CD8-positive, alpha-beta T cell (primary cell): ENCODE measurements at places on chromosomes 3 and 15.

DNA sequence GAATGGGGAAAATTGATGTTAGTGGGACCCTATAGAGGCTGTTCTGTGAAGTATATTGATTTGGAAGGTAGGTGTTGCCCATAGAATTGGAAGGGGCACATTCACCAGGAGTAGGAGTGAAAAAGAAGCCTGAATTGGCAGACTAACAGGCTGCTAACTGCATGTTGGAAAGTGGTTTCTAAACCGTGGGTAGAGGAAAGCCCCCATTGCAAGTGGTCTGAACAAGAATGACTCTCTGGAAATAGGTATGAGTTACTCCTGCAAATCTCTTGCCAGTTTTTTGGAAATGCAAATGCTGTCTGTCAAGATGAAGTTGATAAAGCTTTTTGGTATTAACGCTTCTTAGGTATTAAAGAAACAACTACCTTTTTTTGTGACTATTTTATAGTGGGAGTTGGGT, 3.5 kb downstream of the UBE2E1 start:
- DNase-seq = no peak

DNA sequence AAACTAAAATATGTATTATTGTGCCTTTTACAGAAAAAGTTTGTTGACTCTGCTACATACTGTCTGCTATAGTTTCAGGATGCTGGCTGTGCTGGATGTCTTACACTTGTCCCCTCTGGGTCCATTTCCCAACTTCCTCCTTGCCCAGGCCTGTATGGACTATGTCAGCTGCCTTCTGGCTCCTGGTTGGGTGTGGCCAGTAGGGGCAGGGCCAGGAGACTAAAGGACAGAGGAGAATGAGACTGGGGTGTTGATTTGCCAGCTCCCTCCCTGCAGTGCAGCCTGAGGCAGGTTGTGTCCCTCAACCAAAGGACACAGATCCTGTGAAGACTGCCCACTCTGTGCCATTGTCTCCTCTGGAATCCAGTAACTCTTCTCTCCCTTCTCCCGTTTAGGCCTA, 90.6 kb upstream of the UBE2E2 start:
- no peak for DNase-seq

GRCh38 chr3:2861920-2862319, 248.3 kb downstream of the IL5RA start:
- no peak for DNase-seq

DNA sequence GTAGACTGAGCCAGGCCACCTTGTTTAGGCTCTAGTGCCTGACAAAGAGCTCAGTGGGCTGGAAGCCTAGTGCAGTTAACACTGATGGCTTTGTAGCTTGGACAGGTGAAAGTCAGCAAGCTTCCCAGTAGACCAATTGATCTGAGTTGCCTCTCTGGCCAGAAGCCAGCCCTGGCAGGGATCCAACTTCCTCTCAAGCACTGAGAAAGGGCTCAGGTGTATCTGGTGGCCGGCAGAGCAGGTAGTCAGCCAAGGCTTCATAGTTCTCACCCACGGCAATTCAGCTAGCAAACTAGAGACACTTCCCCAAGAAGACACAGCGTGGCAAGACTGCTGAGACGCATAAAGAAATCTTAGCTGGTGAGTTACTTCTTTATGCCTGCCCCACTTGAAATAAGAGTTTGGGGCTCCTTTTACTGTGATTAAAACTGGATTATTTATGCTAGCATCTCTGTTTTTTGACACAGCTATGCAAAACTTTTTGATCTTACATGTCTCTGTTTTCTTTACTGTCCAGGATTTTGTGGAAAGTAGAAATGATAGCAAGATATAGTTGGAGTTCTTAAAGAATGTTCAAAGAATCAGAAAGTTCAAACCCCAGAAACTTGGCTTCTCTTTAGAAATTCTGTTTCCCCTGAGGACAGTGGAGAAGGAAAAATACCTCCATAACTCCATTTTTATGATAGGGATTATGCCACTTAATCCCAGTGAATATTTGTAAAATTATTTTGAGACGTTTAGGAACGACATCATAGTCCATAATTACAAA, 8.4 kb upstream of the CA12 start:
- no peak for DNase-seq

GRCh38 chr15:96102631-96103030, 227.9 kb upstream of the NR2F2 start:
- no peak for DNase-seq

GRCh38 chr3:50825841-50826240, 151.1 kb downstream of the DOCK3 start:
- no peak for DNase-seq

DNA sequence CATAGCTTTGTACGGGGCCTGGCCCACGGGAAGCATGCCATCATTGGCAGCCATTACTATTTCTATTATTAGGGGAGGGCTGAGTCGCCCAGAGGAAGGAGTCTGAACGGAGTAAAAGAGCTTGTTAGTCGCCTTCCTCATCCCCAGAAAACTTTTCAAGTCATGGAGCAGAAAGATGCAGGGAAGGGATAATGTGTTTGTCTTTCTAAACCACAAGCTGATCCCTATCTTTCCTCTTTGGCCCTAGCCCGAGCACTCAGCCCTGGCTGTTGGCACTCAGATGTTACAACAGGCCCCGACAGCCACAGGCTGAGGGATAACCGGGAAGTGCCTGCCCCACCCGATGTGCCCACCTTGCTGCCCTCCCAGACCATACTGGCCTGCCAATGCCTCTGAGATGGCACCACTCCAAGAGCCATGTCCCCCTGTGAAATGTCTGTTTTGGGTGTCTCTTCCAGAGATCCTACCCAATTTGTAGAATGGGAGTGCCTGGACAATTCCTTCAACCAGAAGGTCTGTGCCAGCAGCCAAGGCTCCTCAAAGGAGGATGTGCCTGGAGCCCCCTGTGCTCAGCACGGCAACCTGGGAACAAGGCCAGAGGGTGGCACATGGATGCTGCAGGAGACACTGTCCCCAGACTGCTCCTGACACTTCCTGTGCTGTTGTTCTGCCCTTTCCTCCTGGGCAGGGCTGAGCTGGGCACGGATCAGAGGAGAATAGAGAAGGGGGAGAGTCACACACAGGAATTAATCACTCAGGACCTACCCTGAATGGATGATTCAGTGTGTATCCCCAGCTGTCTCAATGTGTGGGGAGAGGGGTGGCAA, 10.8 kb downstream of the PAK6 start:
- no peak for DNase-seq

DNA sequence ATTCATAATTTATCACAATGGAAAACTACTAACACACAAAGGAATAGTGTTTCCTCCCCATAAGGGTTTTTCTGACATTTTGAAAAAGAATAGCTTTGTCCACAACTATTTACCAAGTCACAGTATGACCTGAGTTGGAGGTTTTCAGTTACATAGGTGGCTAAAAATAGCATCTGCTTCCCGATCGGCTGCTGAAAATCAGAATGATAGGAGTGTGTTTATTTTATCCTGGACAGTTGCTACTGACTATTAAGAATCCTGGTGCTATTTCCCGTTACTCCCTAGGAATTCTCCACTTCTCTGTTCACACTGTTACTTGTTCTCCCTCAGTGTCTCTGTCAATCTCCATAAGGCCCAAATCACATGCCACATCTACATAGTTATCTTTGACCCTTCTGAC, 353.9 kb upstream of the RARB start:
- no peak for DNase-seq

DNA sequence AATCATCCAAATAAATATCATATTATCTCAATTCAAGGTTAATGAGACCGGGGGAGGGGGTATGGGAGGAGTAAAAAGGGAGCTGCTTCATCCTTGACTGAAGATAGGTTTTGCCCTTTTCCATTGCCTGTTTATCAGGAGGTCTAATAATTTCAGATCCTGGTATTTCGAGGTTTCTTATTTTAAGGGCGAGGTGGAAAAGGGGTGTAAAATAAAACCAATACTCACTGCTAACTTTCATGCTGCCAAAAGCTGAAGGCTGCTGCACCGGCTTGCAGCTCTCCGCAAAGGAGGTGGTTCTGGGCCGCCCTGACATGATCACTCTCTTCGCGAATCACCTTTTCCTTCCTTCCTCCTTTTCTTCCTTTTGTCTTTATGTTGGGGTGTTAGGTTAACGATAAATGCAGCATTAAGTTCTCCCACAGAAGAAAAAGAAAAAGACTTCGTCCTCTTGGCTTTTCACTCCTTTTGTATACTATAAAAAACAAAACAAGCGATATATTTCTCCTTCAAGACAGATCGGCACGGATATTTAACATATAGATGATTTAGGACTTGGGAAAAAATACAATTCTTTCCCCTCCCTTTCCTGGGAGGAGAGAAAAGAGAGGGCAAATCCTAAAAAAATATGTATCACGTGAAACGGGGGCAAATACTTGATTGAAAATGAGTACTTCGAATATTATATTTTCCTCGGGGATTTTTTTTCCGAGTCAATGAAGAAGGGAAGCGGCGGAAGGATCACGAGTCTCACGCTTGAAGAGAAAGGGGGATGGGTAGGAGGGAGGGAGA, 932 bp downstream of the GSK3B start:
- DNase-seq = peak; percentile 16

DNA sequence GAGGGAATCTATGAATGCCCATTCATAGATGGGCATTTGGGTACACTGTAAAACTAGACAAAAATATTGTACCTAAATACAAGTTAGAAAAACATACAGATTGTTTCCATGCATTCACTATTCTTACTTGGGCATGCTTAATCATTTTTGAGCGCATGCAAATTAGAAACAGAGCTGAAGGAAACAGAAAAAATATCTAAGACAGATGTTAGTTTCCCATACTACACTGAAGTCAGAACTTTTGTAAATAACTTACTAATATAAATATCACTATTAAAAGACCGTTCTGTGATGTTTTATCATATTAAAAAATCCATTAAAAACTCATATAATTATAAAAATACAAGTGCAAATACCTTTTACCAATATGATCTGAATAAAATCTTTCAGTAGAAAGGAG, 58.7 kb downstream of the GOLIM4 start:
- no peak for DNase-seq

- no peak for DNase-seq
These were observed 63.6 kb upstream of the MEF2A start for GRCh38 chr15:99502182-99502581.

GRCh38 chr15:78979456-78980320, 34.8 kb upstream of the CTSH start:
- DNase-seq = peak; percentile 52

- no peak for DNase-seq
These were observed 12.9 kb upstream of the TAFA4 start for GRCh38 chr3:68945225-68945624.
